ENCODE measurements at places on chromosomes 16 and 17.

DNA sequence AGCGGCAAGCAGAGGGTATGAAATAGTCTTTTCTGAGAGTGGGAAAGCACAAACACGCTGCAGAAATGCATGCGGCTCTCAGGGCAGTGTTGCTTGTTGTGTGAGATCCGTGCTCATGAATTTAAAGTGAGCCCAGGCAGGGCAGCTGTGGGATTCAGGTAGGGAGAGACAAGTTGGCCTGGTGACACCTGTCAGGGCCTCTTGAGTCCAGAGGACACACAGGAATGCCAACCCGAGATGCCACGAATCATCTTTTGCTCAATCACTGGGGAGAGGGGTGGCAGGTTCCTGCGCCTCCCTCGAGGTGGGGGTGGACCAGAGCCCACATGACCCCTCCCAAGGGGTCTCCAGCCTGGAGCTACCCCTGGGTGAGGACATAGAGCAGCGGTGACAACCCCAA lies 211.9 kb downstream of the GSG1L start:
- DNase-seq: no peak

DNA sequence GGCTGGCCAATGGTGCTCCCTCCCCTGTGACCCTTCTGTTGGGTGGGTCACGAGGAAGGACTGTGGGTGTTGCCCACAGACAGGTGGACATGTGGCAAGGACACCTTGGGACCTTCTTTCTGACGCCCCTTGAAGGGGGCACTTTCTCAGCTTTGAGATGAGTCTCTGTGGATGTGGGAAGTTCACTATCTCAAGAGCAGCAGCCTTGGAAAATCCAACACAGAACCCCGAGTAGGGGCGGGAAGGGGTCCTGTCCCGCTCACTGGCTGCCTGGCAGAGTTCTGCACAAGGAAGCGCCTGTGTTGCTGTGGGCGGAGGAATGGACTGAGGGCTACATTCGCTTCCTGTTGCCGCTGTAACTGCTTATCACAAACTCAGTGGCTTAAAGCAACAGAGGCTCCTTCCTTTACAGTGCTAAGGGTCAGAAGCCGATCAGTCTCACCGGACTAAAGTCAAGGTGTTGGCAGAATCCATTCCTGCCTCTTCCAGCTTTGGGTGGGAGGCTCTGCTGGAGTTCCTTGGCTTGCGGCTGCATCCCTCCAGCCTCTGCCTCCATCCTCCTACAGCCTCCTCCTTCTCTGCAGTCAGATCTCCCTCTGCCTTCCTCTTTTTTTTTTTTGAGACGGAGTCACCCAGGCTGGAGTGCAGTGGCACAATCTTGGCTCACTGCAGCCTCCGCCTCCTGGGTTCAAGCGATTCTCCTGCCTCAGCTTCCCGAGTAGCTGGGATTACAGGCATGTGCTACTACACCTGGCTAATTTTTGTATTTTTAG lies 305.2 kb downstream of the SEC14L1 start:
- peak; percentile 88 for DNase-seq

- no peak for DNase-seq
Observed at GRCh38 chr17:1890758-1891450, 61.1 kb downstream of the RPA1 start.

DNA sequence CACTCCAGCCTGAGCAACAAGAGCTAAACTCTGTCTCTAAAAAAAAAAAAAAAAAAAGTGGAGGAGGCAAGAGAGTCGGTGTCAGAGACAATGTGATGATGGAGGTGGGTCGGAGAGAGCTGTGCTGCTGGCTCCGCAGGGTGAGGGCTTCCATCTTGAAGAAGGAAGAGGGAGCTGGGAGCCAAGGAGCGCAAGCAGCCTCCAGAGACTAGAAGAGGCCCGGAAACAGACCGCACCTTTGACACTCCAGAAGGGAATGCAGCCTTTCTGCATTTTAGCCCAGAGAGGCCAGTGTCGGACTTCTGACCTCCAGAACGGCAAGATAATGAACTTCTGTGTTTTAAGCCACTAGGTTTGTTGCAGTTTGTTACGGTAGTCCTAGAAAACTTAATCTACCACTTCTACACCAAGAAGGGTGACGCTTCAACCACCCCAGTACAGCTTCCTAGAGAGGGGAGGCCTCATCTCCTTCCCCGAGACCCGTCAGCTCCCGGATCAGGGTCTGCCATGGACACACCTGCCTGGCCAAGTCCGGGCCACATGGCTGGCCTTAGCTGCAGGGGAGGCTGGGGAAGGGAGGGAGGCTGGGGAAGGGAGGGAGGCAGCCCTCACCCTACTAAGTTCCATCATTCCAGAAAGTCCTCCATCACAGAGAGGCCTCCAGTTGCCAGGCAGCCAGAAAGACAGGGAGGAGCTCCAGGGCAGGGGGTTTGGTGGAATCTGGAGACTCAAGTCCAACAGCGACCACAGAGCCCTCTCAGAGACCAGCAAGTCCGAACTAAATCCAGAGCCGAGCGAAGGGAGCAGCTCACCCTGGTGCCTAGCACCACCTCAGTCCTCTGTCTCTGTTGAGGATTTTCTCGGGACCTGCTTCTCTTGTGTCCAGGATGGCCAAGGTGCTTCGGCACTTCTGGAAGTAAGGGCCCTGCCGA lies 13.2 kb upstream of the RBFOX3 start:
- no peak for DNase-seq

GRCh38 chr17:82143333-82143732 lies 45.3 kb upstream of the FASN start:
- DNase-seq: no peak

- no peak for DNase-seq
Observed at GRCh38 chr17:27608328-27609230, 22.4 kb upstream of the LGALS9 start.

DNA sequence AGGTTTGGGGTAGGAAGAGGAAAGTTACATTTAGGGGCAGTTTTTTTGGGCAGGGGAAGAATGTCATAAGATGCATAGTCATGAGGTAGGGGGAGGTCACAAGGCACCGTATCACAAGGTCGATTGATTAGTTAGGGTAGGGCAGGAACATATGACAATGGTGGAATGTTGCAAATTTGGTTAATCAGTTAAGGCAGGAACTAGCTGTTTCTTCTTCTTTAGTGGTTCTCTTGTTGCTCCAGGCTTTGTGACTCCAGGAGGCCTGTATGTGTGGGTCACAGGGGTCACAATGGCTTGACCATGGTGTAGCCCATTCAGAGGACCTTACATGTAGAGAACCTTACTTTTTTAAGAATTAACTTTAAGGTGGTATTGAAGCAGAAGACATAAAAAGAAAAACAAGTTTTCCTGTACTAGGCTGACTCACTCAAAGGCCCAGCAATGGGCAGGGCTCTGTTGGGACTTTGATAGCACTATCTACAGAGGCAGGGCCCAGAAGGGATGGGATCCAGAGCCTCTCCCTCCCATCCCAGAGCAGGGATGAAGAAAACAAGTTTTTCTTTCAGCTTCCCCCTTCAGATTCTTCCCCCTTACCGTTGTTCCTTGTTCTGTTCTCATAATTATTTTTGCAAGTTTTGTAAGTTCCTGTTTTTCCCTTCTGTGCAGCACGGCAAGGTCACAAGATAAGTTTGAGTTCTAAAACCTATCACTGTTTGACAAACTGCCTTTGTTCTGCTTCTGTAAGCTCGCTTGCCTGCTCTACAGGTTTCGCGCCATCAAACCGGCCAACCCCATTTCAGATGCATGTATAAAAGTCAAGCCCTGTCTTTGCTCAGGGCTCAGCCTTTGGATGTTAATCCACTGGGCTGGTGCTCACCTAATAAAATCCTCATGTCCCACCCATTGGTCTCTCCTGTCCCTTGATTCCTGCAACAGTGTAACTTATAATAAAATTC lies 45.8 kb upstream of the ATF7IP2 start:
- DNase-seq: peak; percentile 55

GRCh38 chr17:6981426-6981825 lies 14.4 kb upstream of the ALOX12 start:
- DNase-seq: no peak

DNA sequence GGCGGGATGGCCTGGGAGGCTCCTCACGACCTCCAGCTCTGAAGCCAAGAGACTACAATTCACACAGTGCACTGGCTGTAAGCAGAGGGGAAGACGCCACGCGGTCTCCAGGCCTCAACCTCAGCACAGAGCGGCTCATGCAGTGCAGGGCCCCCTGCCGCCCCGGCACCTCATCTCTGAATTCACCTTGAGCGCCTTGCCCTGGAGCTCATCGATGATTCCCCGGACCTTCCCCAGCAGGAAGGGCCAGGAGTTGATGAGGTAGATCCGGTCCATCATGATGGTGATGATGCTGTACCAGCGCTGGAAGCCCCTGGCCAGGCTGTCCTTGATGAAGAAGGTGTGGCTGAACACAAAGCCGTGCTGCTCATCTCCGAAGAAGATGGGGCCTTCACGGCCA lies 13.2 kb downstream of the FLCN start:
- no peak for DNase-seq

DNA sequence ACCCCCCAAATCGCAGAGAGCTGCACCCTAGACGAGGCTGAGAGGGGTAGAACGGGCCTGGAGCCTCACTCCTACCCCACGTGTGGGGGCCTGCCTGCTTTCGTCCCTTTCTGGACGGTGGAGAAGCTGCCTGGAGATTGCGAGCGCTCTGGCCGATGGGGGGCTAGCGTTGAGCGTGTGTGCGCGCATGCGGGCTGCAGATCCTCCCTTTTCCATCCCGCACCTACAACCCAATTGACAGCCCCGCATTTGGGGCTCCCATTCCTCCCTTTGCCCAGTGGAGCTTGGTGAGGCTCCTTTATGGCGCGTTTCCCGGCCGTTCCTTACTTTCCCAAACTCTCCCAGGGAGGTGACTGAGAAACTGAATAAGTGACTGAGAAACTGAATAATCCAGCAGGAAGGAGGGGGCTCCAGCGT lies 907 bp upstream of the ESRP2 start:
- DNase-seq: peak; percentile 64

- no peak for DNase-seq
Observed at GRCh38 chr16:56362706-56363105, 62.6 kb downstream of the AMFR start.

DNA sequence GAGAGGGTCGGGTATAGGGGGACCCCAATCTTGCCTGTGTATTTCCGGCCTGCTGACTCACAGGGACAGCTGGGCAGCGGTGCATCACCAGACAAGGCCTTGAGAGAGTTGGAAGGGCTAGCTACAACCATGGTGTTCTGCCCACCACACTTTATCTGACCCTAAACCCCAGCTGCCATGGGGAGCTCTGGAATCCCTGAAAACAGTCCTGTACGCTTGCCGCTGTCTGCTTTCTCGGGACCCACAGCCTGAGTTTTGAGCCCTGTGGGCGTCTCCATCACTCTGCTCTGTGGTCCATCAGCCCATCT lies 100.4 kb upstream of the GSE1 start:
- no peak for DNase-seq

GRCh38 chr16:16982614-16983013 lies 488.1 kb downstream of the XYLT1 start:
- DNase-seq: peak; percentile 42

- DNase-seq: no peak
Observed at GRCh38 chr17:2721603-2722002, 10.0 kb upstream of the CLUH start.

- DNase-seq: no peak
Observed at GRCh38 chr17:45132320-45132571, at the start of gene PLCD3. TSS of gene PLCD3 (minus strand) at chr17:45132515. CDS start at chr17:45132410, 105 bp downstream.

GRCh38 chr16:23682181-23682580 lies 3.5 kb downstream of the PLK1 start:
- DNase-seq: no peak

- no peak for DNase-seq
Observed at GRCh38 chr16:85800321-85800669, 800 bp downstream of the COX4I1 start.

GRCh38 chr16:1963806-1964505 lies 670 bp downstream of the RPS2 start:
- peak; percentile 68 for DNase-seq

- DNase-seq: no peak
Observed at GRCh38 chr16:10266809-10267208, 84.6 kb upstream of the GRIN2A start.

- DNase-seq: no peak
Observed at GRCh38 chr17:6098823-6099180, 28.6 kb downstream of the WSCD1 start.

- DNase-seq: no peak
Observed at GRCh38 chr16:14357328-14357727, 272.7 kb downstream of the PARN start.

- DNase-seq: no peak
Observed at GRCh38 chr17:66985338-66986237, 21.1 kb downstream of the CACNG4 start.

GRCh38 chr17:15900871-15901270 lies 44.1 kb upstream of the ADORA2B start:
- DNase-seq: peak; percentile 66

DNA sequence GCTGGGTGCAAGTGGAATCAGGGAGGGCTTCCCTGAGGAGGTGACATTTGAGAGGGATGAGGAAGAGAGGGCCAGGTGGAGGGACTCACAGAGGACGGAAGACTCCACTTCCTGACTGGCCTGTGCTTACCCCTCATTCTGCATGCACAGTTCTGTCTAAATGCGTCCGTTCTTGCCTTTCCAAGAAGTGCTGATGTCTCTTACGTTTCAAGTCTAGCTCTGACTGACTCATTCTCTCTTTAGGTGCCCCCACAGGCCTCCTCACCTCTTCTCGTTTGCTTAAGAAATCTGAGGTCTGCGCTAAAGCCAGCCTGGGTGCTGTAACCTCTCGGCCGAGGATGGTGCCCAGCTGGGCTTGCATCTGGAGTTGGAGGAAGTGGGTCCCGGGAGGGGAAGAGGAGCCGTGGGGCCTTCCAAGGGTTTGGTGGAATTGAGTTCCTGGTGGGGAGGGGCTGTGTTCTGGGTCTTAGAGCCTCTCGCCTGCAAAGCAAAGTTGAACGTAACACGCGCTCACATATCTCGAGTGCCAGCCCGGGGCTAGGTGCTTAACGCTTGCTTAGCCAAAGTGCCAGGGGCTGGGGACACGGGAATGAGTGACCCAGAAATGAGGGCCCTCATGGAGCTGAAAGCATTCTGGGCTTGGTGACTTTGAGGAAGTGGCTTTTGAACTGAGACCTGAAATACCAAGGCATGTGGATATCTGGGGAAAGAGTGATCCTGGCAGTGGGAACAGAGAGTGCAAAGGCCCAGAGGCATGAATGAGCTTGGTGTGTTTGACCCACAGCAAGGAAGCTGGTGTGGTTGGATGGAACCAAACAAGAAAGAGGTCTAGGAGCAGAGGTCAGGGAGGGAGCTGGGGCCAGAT lies 4.8 kb downstream of the IL4R start:
- peak; percentile 73 for DNase-seq

DNA sequence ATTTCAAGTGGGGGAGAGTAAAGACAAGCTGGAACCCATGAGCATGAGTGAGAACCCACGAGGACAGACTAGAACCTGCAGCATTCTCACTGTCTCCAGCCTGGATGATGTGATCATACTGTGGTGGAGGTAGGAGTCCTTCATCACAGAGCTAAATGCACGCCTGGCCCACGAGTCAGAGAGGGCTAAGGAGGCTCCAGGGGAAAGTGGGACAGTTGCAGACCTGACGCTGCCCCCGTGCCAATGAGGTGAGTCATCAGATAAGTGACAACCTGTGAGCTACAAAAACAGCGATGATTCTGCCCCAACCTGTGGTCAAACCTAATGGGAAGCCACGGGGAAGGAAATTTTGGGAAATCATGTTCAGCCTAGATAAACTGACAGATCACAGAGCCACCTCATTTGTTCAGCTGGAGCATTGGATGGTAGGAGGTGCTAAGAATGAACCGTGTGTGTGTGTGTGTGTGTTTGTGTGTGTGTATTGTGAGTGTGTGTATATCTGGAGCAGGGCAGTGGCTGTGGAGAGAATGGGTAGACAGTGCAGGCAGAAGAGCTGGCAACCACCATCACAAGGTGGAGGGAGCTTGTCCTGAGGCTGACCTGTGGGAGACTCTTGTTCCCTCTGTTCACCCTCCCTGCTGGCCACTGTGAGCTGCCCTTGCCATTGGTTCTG lies 131.8 kb downstream of the UTP18 start:
- no peak for DNase-seq

GRCh38 chr17:66191593-66192377 lies at the start of gene CEP112:
TSS of gene CEP112 (minus strand) at chr17:66192133.
- peak; percentile 94 for DNase-seq
